Endothelial cell of umbilical vein (primary cell): ENCODE measurements at places on chromosomes 16 and 17. TPM values are rescaled to one million over a fixed set of nuclear protein-coding genes. Genes with fewer than 3 reads are reported as not detected.
A peak's percentile ranks its signal among the peaks of the same experiment; 100 is the strongest.

- DNase-seq, result no peak
These were observed 44.8 kb upstream of the PMFBP1 start for GRCh38 chr16:72216767-72217166.

DNA sequence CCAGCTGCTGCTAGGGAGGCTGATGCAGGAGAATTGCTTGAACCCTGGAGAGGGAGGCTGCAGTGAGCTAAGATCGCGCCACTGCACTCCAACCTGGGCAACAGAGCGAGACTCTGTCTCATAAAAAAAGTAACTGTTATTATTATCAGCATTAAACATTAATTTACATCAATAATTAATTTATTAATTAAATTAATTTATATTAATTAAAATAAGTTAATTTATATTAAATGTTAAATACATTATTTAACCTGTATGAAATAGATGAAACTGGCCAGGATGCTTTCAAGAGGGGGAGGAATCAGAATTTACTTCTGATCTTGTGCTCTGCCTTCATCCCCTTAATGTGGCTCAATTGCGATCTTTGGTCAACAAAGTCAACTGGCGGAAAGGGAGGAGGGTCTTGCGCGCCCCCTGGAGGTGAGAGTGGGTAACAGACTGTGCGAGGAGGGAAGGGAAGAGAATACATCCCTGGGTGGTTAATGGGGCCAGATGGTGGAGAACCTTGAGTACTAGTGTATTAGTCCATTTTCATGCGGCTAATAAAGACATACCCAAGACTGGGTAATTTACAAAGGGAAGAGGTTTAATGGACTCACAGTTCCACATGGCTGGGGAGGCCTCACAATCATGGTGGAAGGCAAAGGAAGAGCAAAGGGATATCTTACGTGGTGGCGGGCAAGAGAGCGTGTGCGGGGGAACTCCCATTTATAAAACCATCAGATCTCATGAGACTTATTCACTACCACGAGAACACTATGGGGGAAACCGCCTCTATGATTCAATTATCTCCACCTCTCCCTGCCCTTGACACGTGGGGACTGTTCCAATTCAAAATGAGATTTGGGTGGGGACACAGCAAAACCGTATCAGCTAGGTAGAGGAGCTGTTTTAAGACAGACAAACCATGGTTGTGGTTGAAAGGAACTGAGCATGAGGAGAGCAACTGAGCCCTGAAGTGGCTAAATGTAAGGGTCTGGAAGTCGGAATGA lies 15.7 kb upstream of the CPPED1 start:
- peak; percentile 60 for DNase-seq

GRCh38 chr16:19284207-19284606 lies 1.3 kb upstream of the CLEC19A start:
- DNase-seq, result no peak

DNA sequence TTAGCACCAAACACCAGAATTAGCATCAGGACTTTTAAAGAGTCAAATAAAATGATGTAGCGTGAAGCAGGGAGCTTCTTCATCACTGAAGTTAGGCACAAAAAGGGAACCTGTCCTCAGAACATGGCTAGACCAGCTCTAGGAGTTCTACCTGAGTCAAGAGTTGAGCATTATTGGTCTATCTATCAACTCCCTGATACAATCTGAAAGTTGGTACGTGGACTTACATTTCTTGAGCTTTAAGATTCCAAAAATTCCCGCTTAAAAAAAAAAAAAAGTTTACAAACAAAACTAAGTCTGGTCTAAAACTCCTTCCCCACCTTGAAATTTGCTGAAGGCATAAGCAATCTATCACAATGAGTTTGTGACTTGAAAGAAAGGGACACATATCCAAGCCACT lies 12.3 kb downstream of the TLE7 start:
- DNase-seq, result no peak

The ASGR1 gene
- 10.2 and 14.0 TPM in 2 replicates for total RNA-seq

The KIFC3 gene
- 56.7 and 62.2 TPM in 2 replicates for total RNA-seq
